ENCODE measurements at places on chromosomes 1 and 21.

GRCh38 chr1:237858992-237859391, 31.7 kb downstream of the ZP4 start:
- no peak for DNase-seq

- DNase-seq, result no peak
Measured at GRCh38 chr1:245666412-245666811, 511.6 kb downstream of the KIF26B start.

DNA sequence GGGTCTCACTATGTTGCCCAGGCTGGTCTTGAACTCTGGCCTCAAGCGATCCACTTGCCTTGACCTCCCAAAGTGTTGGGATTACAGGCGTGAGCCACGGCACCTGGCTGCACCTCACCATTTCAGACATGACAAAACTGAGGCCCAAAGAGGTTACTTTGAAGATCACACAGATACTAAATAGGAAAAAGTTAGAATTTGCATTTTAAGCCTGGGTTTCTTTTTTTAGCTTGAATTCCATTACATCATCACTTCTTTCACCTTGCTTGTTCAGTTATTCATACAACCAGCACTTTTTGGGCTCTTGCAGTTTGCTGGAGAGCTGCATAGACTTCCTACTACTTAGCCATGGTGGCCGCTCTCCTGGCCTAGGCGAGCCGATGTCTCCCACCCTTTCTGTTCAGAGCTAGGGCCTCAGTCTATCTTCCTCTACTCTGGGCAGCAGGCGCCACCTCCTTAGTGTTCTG, 16.3 kb upstream of the CD2 start:
- no peak for DNase-seq

GRCh38 chr1:39214021-39214713, 9.7 kb downstream of the MACF1 start:
- no peak for DNase-seq

DNA sequence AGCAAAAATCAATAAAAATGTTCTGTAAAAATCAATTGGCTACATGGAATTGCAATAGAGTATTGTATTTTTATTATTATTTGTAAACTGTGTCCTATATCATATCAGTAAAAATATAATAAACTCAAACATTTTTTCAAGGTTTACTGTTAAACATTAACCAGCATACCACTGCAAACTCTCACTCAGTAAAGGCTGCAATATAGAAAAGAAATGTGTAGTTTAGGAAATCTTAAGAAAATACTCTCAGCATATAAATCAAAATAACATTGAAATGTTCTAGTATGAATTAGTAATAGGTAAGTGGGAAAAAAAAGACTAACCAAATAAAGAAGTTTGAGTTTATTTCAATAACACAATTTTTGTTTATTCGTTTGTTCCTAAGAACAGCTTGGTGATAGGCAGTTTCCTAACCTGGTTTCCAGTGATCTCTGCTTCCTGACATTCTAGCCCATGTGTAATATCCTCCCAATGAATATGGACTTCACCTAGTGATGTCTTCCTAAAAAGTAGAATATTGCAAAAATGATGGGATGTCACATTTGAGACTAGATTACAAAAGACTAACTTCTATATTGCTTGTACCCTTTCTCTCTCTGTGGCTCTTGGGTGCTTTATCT, 870.1 kb downstream of the BRINP3 start:
- DNase-seq, result no peak

DNA sequence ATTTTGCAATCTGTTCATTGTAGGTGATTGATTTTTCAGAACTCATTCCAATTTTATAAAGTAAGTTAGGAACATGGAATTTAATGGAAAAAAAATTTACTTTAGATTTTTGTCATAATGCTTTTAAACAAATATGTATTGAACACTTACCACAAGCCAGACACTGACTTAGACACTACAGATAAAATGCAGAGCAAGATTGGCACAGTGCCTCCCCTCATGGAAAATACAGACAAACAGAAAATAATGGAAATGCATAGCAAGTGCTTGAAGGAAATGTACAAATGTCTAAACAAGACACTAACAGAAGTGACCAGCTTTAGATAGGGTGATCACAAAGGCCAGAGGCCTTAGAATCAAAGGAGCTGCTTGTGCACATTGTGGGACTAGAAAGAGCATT, 260.5 kb upstream of the ADGRL2 start:
- no peak for DNase-seq
